ENCODE measurements at places on chromosomes 16 and 17.

DNA sequence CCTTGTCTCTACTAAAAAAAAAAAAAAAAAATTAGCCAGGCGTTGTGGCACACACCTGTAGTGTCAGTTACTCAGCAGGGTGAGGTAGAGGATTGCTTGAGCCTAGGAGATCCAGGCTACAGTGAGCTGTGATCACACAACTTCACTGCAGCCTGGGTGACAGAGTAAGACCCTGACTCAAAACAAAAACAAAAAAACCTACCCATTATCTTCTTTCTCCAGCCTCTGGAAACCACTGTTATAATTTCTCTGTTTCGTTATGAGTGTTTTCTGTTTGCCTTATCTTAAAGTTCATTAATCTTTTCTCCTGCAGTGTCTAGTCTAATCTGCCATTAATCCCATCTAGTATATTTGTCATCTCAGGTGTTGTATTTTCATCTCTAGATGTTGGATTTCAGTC lies 18.6 kb upstream of the CLTC start:
- DNase-seq: no peak

GRCh38 chr17:3535253-3535995 lies 22.2 kb downstream of the TRPV3 start:
- no peak for DNase-seq

- DNase-seq: no peak
Measured at GRCh38 chr17:76986365-76986764, 118.2 kb downstream of the MGAT5B start.

- DNase-seq: peak; percentile 15
Measured at GRCh38 chr16:73126525-73126853, 78.6 kb upstream of the ZFHX3 start.

DNA sequence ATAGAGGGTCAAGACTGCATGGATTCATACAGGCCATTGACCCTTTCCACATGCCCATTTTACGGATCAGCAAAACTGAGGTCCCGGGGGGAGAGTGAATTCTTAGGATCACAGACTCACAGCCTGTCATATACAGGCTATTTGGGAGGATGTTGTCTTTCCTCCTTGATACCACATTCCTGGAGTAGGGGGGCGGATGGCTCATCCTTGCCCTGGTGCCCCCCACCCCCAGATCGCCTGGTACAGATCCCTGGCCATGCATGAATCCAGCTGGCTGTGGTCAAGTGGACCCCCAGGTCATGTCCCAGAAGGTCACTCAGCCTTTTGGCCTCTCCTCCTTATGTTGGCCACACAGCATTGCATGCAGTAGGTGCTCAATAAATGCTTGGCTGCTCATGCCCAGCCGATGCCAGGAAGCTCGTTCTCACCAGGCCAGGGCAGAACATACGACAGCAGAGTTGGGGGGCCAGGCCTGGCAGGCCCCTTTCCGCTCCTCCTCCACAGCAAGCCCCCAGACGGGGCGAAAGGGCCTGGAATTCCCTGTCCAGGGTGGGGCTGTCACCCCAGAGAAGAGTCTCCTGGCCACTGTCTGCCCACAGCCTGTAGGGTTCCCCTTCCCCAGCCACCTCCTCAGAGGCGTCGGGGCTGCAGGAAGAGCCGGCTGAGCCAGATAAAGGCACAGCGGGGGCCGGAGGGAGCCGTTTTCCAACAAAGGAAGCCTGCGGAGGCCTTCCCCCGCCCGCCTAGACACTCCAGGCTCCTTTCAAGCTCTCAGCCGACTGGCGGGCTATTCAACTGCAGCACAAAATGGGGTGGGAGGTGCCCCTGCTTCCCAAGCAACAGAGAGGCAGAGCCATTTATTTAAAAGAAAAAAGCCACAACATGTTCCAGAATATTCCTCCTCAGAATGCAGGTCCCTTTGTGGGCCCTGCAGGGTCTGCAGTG lies 215.7 kb upstream of the CIBAR2 start:
- no peak for DNase-seq

DNA sequence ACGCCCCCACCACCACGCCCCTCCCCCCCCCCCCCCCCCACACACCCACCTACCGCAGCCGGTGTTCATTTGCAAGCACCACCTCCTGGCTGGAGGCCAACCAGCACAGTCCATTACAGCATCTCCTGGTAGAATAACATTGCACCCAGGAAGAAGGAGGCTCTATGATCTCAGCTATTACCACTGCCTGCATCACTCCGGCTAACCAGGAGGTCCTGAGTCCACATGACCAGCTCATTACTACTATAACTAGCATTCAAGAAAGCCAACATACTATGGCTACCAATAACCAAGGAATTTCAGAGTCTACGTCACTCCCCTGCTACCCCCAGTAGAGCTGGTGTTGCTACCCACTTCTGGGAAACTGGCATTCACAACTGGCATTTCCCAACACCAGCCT lies 81.1 kb upstream of the ALOX12 start:
- DNase-seq: peak; percentile 1

GRCh38 chr17:30926516-30926915 lies 4.8 kb downstream of the ADAP2 start:
- no peak for DNase-seq

Data from Caco-2 (cell line).